Activated CD8-positive, alpha-beta T cell treated with anti-CD3 and anti-CD28 coated beads for 36 hours (primary cell): ENCODE measurements at places on chromosomes 5 and 9. TPM values are rescaled to one million over a fixed set of nuclear protein-coding genes. Genes with fewer than 3 reads are reported as not detected.

SPINK4 gene
- not detected for total RNA-seq

MAP3K1 gene
- 17.0 TPM for total RNA-seq

CCNJL gene
- not detected for total RNA-seq

ST8SIA4 gene
- 31.6 TPM for total RNA-seq

LHX2 gene
- total RNA-seq: not detected

NDFIP1 gene
- 96.9 TPM for total RNA-seq

DNAJC25 gene
- total RNA-seq: 11.0 TPM

SLU7 gene
- total RNA-seq: 38.4 TPM
